Pons (tissue), 1 donor: ENCODE measurements at places on chromosomes 6 and 20.

- DNase-seq: no peak
Observed at GRCh38 chr6:138297761-138298298, 79.5 kb upstream of the PBOV1 start.

GRCh38 chr6:107879941-107880340 lies 55.8 kb upstream of the SCML4 start:
- peak; percentile 15 for DNase-seq

- no peak for DNase-seq
Observed at GRCh38 chr20:49187330-49187850, 744 bp downstream of the STAU1 start.

GRCh38 chr6:72916298-72916697 lies 294.4 kb downstream of the KCNQ5 start:
- DNase-seq: no peak

GRCh38 chr6:105424175-105424783 lies 21.4 kb upstream of the PREP start:
- peak; percentile 58 for DNase-seq

GRCh38 chr6:109690373-109690736 lies 647 bp downstream of the AK9 start:
- DNase-seq: no peak

GRCh38 chr6:117494283-117494682 lies 11.8 kb downstream of the DCBLD1 start:
- DNase-seq: no peak

DNA sequence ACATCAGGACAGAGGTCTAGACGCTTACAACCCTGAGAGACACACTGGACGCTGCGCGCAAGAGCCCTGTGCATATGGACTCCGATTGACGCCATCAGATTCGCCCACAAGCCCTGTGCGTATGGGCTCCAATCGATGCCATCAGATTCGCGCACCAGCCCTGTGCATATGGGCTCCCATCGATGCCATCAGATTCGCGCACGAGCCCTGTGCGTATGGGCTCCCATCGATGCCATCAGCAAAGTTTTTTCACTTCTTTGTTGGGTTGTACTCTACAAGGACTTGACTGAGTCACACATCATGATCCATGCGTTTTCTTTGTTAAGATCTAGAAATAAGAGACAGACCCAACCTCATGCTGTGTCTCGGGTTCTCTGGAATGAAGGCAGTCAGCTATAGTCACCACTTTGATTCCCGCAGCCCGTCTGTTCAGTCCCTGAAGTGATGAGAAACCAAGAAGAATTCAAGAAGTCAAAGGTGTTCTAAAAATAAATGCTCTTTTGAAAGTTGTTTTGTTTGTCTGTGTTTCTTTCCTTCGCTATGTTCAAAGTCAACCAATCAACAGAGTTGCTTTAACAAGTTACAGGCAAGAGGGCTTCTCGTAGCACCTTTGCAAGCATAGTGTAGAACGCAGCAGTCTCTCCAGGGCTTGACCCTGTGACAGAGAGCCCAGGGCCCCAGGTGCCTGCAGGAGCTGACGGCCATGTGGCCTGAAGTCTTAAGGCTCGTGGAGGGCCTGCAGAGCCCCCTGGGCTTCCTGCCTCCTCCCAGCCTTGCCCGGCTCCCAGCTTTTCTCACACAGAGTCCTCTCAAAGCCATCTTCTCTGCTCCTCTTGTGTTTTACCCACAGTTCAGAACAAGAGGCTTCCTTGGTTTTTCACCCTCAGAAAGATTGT lies 7.9 kb downstream of the RPS6KA2 start:
- DNase-seq: no peak

GRCh38 chr6:168190014-168190405 lies 111.0 kb upstream of the FRMD1 start:
- no peak for DNase-seq

- DNase-seq: no peak
Observed at GRCh38 chr6:161073930-161074329, 82.4 kb downstream of the MAP3K4 start.

- DNase-seq: no peak
Observed at GRCh38 chr20:59821788-59822187, 111.6 kb downstream of the SYCP2 start.

DNA sequence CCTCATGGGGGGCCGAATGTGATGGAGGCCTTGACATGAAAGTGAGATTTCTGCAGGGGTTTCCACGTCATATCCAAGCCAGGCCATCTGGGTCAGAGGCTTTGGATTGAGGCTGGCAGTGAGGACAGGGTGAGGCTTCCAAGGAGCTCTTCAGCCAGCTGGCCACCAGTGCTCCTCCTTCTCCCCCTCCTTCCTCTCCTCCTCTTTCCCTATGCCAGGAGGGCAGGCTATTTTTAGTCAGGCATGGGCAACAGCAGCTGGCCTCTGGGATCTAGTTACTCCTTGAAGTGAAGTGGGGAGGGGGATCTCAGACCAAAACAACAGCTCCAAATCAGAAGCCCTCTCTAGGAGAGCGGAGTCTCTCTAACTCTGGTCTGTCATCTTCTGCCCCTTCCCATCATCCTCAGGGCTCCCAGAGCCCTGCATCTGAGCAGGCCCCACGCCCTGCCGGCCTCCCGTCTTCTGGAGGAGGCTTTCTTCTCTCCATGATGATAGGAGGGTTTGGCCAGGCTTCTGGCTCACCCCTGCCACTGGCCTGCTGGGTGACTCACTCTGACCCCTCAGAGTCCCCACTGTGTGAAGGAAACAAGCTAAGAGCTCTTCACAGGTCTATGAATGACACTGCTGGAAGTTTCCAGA lies 612 bp downstream of the TNNC2 start:
- no peak for DNase-seq

GRCh38 chr20:38231531-38232121 lies 28.9 kb downstream of the KIAA1755 start:
- DNase-seq: no peak

DNA sequence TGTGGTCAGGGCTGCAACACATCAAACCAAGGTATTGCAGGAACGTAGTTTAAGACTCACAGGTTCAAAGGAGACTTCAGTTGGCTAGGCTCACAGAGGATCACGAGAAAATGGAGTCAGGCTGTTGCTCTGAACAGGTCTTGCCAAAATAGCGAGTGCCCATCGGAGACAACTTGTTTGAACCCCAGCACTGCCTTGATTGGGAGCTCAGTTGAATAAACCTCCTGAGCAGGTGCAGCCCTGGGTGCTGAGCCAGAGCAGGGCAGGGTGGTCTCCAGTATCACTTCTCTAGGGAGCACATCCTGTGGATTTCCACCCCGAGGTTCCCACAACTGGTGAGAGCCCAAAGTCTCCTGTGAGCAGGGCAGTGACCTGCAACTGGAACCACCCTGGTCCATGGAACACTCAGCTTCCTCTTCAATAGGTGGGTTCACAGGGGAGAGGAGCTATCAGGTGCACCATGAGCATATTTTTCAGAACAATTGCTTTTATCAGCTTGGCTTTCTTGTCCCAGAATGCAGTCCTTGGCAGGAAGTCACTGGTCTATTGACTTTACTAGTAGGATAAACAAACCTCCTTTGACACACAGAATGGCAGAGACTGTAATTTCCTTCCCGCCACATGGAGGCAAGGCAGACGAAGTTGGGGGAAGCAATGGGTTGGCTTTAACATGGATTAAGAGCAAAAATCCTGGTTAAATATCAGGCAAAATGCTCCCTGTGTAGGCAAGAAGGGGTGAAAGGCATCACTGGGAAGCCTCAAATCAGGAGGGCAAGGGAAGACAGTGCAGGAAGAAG lies 267.7 kb upstream of the FOXQ1 start:
- no peak for DNase-seq

DNA sequence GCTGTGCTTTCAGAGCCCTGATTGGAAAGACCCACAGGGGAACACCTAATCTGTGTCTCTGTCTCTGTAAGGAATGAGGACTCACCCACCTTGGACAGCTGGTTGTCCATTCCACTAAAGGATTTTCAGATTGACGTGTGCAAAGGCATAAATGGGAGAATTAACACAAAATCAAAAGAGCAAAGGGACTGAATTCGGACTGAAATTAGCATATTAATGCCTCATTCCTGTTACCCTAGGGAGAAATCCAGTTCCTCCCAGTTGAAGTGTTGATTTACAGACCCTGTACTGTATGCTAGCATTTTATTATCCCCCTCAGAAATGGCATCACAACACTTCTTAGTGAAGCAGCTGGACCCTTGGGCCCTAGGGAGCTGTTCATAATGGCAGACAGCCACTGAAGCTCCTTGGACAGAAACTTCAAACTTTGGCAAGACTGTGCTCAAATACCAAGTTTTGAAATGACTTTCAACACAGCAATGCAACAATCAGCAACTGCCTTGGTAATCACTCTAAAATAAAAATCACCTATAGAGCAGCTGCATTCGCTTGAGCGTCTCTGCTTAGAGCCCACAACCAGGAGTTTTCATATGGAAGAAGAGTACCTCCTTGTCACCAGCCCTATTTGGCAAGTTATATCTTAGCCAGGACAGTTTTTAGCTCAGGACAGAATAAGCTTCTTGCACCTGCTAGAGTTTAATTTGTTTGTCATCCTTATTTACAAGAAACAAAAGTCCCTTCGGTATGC lies 118.1 kb downstream of the TRDN start:
- peak; percentile 12 for DNase-seq

- no peak for DNase-seq
Observed at GRCh38 chr6:11950109-11950508, 62.0 kb upstream of the HIVEP1 start.

DNA sequence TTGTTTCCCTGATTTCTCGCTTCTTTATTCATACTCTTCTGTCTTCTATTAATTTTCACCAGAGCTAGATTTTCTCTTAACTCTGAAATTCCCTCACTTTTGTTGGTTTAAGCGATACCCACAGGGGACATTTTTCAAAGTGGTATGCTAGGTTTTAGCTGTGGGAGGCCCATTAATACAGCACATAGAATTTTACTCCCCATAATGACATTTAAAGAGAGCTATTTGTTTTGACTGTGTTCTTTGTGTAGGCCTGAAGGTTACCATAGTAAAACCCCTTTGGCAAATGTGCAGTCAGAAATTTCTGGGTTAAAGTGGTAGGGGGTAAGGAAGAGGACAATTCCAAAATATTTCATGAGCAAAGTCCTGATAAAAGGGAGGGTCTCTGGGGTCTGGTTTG lies 721.1 kb upstream of the CITED2 start:
- no peak for DNase-seq

- DNase-seq: no peak
Observed at GRCh38 chr6:3861424-3861823, 12.3 kb downstream of the FAM50B start.

DNA sequence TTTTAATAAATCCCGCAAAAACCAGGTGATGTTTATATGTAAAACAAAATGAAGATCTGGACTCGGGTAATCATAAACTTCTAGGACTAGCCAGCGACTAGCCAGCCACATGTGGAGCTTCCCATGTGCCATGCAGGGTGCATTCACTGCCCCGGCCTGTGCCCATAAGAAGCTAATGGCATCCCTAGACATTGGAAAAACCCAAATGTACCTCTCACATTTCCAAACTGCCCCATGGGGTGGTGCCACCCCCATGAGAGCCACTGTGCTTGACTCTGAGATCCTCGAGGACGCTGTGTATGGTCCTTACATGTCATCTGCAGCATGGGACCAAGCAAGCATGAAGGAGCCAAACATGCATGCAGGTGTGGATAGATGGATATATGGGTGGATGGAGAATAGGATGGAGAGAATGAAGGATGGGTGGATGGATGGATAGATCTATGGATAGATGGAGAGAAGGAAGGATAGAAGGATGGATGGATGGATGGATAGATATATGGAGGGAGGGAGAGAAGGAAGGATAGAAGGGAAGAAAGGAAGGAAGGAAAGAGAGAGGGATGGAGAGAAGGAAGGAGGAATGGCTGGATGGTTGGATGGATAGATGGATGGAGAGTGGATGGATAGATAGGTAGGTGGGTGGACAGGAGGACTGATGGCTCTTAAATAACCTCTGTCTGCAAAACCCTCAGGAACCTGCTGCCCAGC lies 203.6 kb downstream of the CDH4 start:
- DNase-seq: no peak

DNA sequence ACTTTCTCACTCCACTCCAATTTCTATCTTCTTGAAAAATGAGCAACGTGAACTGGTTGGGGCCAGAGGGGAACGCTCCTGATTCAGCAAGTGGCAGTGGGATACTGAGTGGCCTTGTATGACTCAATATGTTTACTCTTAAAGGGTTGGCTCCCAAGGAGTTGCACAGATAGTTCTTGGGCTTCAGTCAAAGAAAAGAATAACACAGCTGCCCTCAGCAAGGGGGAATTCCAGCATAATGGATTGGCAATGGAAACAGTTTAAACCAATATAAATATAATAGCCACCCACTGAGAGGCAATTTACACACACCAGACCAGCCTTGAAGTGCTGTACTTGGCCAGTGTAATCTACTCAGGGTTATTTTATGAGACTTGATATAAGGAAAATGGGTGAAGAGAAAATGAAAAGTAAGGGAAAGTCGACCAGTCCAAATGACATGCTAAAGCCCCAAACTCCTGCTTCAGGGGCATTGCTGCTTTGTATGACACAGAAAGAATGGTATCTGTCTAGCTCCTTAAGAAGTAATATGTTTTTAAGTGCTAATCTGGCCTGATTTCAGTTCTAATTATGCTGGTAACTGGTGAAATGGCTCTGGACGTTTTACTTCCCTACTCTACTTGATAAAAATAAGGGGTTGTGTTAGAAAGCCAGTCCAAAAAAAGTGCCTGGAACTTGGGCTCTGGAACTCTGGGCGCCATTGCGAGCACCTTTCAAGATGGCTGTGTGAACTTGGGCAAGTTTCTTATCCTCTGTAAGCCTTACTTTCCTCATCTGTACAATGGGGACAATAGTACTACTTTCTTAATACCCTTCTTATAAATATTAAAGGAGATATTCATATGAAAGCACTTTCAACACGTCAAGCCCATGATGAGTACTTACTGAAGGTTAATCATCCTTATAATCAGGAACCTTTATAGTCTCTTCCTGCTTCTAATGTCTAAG lies 712.9 kb upstream of the MAP3K7 start:
- no peak for DNase-seq

DNA sequence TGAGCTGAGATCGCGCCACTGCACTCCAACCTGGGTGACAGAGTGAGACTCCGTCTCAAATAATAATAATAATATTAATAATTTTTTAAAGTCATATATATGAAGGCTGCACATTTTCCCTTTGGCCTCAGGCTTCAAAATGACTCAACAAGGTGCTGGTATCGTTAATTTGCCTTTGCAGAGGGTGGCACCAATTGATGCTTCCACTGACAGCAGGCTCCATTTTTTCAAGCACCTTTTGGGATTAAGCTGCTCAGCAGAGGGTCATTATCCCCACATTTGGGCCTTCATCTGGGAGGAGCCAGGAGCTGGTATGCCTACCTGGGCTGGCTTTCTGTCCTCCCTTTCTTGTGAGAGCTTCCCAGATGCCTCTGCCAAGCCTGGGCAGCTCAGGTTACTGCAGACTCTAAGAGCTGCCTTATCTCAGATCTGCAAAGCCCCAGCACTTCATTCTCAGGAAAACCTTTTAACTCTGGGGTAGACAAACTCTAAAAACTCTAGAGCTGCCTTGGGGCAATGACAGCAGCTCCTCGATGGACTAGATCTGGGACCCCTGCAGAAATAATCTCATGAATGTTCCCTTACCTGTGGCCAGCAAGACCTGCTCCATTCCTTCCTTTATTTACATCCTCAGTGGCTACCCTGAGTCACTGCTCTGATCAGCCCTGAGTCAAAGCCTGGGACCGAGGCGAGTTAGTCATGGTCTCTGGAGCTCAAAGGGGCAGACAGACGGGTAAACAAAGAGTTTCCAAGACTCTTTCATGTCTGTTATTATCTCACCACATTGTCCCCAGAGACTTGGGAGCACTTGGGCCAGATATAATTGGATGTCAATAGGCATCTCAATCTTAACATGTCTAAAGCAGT lies 80.0 kb upstream of the EYA2 start:
- no peak for DNase-seq

- no peak for DNase-seq
Observed at GRCh38 chr6:126268092-126268491, 71.8 kb upstream of the CENPW start.

GRCh38 chr6:85344996-85345395 lies 104.9 kb upstream of the NT5E start:
- DNase-seq: no peak
